ENCODE measurements at places on chromosomes 6 and 20.

- no peak for DNase-seq
Observed at GRCh38 chr6:14897831-14898230, 348.0 kb upstream of the JARID2 start.

- peak; percentile 33 for DNase-seq
Observed at GRCh38 chr20:20664795-20665589, 47.5 kb downstream of the RALGAPA2 start.

GRCh38 chr6:2197177-2197671 is 48.2 kb downstream of the GMDS start:
- DNase-seq, result no peak

- DNase-seq, result no peak
Observed at GRCh38 chr6:80767808-80768207, 661.3 kb downstream of the BCKDHB start.

- no peak for DNase-seq
Observed at GRCh38 chr6:77094821-77095220, 368.5 kb downstream of the HTR1B start.

GRCh38 chr6:117076076-117076475 is 189.3 kb upstream of the VGLL2 start:
- DNase-seq, result no peak

DNA sequence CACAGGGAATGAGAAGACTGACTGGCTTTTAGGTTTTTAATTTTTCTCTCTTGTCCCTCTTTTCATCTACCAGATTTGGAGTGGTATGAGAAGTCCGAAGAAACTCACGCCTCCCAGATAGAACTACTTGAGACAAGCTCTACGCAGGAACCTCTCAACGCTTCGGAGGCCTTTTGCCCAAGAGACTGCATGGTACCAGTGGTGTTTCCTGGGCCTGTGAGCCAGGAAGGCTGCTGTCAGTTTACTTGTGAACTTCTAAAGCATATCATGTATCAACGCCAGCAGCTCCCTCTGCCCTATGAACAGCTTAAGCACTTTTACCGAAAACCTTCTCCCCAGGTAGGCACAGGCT is 644 bp downstream of the MAD2L1BP start:
- no peak for DNase-seq

DNA sequence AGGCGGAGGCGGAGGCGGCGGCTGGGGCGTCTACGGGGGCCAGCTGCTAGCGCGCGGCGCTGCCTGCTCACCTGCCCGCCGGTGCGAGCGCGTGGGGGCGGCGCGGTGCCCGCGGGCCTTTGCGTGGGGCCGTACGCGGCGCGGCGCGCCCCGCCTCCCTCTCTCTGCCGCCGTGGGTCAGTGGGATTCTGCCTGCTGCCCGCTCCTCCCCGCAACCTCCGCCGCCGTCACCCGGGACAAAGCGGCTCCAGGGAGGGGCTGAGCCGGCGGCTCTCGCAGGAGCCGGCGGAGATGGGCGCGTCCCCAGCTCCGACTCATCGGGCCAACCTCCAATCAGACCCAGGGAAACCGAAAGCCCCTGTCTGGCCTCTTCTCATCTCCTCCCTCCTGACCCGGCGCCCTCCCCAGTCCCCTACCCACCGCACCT is at the start of gene RCAN2:
RCAN2 (minus strand) TSS at position 249 of the 427 bp plus-strand sequence.
- DNase-seq, result peak; percentile 63

DNA sequence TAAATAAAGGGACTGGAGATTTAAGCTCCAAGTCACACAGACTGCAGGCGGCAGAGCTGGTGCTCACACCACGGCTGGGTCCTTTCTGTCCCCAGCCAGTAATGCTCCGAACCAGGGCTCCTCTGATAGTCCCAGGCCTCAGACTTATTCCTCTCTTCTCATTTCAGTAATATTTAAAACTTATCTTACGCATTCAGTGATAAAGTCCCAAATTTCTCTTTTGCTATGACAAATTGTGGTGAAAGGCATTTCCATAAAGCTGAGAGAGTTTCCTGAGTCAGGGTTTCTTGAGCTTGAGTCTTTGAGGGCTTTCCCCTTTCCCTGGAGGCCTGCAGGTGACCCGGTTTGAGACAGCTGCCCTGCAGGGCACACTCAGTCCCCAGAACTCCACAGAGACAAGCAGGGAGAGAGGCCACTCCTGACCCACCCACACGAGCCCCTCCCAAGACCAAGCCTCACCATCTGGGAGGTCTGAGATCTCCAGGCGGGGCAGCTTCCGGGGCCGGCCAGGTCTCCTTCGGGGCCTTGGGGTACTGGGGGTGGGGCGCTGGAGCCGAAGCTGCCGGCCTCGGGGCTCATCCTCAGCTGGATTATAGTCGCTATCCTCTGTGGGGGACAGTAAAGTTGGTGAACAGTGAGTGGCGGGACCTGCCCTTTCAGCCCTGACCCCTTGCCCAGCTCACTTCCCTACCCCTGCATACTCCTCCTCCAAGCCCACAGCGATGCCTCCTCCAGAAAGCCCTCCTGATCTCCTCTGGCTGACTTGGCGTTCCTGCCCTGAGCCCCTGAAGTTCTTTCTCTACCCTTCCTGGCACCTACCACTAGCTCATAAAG is 6.6 kb downstream of the ZNF335 start:
- DNase-seq, result no peak

GRCh38 chr6:21529431-21529830 is 64.1 kb upstream of the SOX4 start:
- DNase-seq, result no peak

DNA sequence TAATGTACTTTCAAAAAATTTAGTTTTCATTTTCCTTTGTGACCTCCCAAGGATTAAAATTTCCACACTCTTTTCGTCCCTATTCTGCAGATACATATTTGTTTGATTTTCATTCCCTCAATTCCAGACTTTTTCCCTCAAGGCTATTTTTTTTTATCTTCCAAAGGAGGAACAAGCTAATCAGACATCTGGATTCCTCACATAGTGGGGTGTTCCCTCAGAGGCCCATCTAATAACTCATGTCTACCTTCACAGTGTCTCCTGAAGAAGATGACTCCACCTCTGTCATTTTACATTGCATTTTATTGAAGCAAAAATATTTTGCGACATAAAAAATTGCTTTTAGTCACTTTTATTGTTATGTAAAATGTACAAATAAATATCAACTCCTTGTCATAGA is 122.2 kb downstream of the RFPL4B start:
- no peak for DNase-seq

- no peak for DNase-seq
Observed at GRCh38 chr6:39933669-39934130, 562 bp downstream of the MOCS1 start.

- DNase-seq, result no peak
Observed at GRCh38 chr6:108598305-108598863, 37.7 kb downstream of the FOXO3 start.

DNA sequence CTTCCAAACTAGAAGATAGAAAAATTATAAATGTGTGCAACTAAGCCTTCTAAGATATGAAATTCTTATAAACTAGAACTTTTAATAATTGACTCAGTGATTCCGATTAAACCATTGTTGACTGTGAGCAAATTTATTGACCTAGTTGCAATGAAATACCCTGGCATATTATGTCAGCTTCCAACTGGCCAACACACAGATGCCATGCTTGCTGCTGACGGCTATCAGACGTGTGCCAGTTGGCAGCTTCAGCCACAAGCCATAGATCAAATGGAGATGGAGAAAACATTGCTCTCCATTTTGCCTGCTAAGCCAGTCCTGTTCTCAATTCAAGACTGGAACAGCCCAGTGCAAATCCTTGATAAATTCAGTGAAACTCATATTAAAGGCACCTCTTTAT is 101.7 kb upstream of the HDGFL1 start:
- DNase-seq, result no peak

- DNase-seq, result no peak
Observed at GRCh38 chr6:88359530-88360202, 193.5 kb upstream of the CNR1 start.

GRCh38 chr6:161445021-161445799 is 171.3 kb upstream of the AGPAT4 start:
- no peak for DNase-seq

GRCh38 chr6:143368426-143368825 is 82.1 kb downstream of the ADAT2 start:
- DNase-seq, result no peak
